ENCODE measurements at places on chromosomes 2 and 18. TPM values are rescaled to one million over a fixed set of nuclear protein-coding genes. Genes with fewer than 3 reads are reported as not detected.

APOB gene
- not detected for total RNA-seq

FEV gene
- total RNA-seq = not detected

HTRA2 gene
- 42.9 TPM for total RNA-seq

TEKT4 gene
- total RNA-seq = not detected

IL36A gene
- total RNA-seq = not detected

VIT gene
- not detected for total RNA-seq

Data from A549 treated with Mapracorat at 1 μM for 4 hours (cell line).